Right renal pelvis (tissue), 4 donors: ENCODE measurements at places on chromosomes 2 and 18. TPM values are rescaled to one million over a fixed set of nuclear protein-coding genes. Genes with fewer than 3 reads are reported as not detected.

DNA sequence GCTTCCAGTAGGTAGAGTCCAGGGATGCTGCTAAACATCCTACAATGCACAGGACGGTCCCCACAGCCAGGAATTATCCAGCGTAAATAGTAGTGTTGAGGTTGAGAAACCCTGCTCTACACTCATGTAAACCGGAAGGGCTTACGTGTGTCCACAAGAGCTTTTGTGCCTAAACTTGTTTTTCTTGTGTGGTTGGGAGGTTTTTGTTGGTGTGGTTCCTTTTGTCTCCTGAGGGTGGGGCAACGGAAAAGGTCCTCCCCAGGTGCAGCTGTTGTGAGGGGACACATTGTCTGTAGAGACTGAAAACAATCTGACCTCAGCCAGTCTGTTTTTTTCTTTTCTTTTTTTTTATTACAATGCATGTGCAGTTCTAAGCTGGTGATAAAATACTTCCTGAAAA lies 72.7 kb upstream of the MGAT5 start:
- DNase-seq: no peak

DNA sequence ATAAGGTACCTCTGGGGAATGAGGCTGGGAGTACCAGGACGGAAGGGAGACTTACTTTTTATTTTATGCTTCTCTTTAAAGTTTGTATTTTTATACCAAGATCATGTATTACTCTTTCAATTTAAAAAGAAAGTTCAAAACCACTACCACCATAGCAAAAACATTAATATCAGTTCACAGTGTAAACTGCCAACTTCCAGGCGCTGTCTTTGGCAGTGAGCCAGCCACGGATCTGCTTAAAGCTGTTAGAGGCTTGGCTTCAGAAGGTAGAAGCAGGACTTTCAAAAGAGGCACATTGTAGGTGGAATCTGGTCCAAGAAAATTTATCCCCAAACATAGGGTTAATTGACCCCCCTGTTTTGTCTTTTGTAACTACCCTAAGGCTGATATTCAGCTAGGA lies 74.8 kb downstream of the B3GNT2 start:
- no peak for DNase-seq

- DNase-seq: no peak
Measured at GRCh38 chr2:175151791-175152190, 16.2 kb downstream of the ATF2 start.

- no peak for DNase-seq
Measured at GRCh38 chr18:79692886-79693285, 13.3 kb downstream of the CTDP1 start.

- DNase-seq: no peak
Measured at GRCh38 chr18:78875016-78875777, 104.4 kb upstream of the SALL3 start.

The UGT1A9 gene
- polyA plus RNA-seq: 8.3 TPM

DNA sequence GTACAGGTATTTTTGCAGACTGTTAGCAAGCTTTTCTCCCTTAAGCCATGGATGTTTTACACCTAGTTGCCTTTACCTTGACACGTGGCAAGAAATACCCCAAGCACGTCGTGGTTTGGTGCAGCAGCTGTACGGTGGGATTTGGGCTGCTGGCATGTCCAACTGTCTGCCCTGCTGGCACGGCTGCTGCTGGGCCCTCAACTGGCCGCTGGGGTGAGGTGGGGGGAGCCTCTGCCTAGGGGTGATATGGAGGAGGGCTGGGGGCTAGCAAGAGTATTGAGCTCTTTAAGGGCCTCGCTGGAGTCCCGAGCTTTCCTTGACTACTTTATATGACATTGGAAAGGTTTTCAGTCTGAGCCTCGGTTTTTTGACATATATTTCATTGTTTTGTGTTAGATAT lies 41.6 kb downstream of the LPIN1 start:
- no peak for DNase-seq

GRCh38 chr2:16318474-16319195 lies 347.0 kb downstream of the CYRIA start:
- no peak for DNase-seq

- DNase-seq: no peak
Measured at GRCh38 chr2:118340103-118340502, 251.8 kb downstream of the INSIG2 start.

- no peak for DNase-seq
Measured at GRCh38 chr18:75433098-75433497, 5.6 kb upstream of the SMIM21 start.

DNA sequence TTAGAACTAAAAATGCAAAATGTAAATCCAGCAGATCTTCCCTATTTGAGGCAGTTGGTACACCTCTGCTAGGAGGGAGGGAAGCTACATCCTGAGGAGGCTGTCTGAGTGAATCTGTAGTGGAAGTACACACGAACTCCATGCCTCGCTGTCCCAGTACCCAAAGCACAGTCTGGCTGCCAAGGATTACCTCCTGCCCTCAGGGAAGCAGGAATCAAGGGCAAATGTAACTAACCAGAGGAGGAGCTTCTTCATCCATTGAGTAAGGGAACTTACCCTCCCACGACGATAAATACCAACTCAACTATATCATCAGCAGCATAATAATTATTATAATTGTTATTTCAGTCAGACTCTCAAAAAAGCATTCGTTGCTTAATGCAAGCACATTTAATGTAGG lies 2.1 kb downstream of the DHRS9 start:
- no peak for DNase-seq

DNA sequence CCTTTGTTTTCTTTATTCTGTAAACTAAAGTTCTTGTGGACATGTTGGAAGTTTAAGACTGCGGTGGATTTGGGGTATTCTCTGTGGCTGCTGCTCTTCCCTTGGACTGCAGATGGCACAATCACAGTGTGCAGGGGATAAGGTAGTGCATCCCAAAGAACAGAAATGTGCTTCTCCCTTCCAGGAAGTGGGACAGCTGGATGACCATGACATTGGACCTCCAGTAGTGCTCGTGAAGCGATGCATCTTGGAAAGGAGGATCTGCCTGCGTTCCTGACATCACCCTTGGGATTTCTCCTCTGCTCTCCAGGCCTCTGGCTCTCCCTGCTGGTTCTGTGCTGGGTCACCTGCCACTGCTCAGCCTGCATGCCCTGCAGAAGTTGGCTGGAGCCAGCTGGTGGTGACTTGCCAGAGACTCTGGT lies 109.9 kb downstream of the SLC4A3 start:
- DNase-seq: peak; percentile 55

DNA sequence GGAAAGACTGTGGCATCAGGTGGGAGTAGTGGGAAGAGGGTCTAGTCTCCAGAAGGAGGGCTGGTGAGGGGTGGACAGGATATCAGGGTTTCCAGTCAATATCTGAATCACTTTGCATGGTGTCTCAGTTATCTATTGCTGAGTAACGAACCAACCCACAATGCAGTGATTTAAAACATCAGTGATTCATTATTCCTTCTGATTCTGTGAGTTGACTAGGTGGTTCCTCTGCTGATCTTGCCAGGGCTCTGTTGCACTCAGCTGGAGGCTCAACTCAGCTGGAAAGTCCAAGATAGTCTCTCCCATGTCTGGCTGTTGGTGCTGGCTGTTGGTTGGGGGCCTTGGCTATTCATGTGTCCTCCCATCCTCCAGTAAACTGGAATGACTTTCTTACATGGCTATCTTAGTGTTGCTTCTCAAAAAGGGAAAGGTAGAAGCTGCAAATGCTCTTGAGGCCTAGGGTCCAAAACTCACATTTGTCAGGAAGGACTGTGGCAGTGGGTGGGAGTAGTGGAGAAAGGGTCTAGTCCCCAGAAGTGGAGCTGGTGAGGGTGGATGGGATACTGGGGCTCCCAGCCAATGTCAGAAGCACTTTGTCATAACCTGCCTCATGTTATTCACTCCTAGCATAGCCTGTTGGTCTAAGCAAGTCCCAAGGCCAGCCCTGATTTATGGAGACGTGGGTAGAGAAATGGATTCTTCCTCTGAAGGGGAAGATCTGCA lies 13.9 kb downstream of the IL1F10 start:
- no peak for DNase-seq

The TMEM17 gene
- 7.2 TPM for polyA plus RNA-seq

The GKN2 gene
- not detected for polyA plus RNA-seq

DNA sequence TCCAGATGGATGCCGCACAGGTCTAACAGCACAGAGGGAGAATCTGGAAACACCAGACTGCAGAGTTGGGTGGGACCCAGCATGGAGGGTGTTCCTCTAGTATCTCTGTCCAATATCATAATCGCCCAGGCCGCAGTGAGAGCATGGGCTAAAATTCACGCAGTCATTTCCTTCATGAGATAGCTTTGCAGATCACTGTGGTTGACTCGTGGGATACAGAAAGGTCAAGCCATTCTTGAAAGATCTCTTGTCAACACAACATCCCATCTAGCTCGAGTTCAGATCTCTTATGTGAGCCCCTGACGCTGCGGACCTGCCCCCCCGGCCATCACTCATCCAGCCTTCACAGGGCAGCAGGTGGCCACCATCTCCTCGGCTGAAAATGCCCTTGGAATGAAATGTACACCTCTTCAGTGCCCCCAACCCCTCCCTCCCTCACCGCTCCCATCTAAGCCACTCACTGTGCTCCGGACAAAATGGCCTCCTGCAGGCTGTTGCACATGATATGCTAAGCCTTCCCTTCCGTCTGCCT lies 45.9 kb downstream of the FOSL2 start:
- DNase-seq: no peak

DNA sequence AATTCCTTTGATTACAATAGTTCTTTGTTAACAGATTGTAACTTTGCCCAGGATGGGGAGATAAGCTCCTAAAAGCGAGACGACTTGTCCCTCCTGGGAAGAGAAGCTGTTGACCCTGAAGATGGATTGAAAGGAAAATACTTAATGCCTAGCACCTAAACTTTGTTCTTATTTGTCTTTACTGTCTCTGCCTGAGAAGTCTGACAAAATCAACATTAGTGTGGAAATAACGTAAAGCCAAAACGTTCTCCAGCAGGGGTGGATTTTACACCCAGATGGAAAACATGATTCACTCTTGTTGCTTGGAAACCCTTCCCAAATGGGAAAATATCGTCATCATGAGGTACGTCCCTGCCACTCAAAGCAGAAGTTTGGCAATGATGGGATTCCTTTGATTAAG lies 450.1 kb downstream of the SLC4A3 start:
- no peak for DNase-seq

GRCh38 chr2:12674644-12675328 lies 42.0 kb upstream of the TRIB2 start:
- no peak for DNase-seq

- no peak for DNase-seq
Measured at GRCh38 chr18:47680488-47680887, 250.0 kb downstream of the SMAD2 start.

GRCh38 chr2:20065885-20066602 lies 14.6 kb upstream of the LAPTM4A start:
- DNase-seq: no peak

- no peak for DNase-seq
Measured at GRCh38 chr2:85309699-85310321, 18.0 kb downstream of the TGOLN2 start.

The IAH1 gene
- 42.8 TPM for polyA plus RNA-seq

- no peak for DNase-seq
Measured at GRCh38 chr2:113160962-113161361, 12.8 kb upstream of the PSD4 start.

GRCh38 chr2:144165599-144166250 lies 354.2 kb downstream of the ZEB2 start:
- DNase-seq: no peak

DNA sequence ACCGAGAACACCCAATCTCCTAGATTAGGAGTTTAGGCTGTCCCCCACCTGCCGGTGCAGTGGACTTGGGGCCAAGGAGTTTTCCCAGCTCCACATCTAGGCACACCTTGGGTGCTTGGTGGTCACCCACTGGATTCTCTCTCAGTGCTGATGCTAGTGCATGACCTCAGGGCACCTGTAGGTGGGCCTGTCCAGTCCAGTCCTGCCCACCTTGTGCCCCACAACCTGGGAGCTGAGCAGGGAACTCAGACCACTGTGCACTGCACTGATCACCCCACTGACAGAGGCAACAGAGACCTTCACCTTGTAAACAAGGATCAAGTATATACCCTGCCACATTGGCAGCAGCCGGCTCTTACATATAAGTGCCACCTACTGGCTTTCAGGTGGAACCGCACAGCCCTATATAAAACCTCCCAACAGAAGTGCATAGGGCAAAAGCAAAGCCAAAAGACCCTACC lies 12.7 kb upstream of the CDH19 start:
- DNase-seq: no peak

DNA sequence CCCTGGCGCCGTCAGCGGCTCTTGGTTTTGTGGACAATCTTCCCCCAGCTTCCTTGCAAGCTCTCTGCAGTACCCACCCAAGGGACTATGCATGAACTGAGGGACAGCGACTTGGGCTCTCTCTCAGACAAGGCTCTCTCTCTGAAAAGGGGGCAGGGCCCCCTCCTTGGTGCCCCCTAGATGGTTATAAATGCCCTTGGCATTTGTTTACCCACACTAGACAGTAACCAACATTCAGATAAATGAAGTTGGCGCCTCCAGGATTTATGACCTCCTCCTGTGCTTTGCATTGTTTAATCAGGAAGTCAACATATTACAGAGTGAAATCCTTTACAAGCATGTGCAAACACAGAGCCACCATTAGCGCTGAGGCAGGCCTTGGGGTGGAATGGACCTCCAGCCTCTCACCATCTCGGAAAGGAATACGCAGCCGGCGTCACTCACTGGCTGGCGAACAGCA lies 547.4 kb upstream of the ID2 start:
- no peak for DNase-seq

The RGPD8 gene
- polyA plus RNA-seq: 3.6 TPM

- no peak for DNase-seq
Measured at GRCh38 chr2:191552066-191552465, 125.9 kb upstream of the NABP1 start.

- no peak for DNase-seq
Measured at GRCh38 chr2:157592948-157593347, 35.7 kb downstream of the ACVR1C start.

DNA sequence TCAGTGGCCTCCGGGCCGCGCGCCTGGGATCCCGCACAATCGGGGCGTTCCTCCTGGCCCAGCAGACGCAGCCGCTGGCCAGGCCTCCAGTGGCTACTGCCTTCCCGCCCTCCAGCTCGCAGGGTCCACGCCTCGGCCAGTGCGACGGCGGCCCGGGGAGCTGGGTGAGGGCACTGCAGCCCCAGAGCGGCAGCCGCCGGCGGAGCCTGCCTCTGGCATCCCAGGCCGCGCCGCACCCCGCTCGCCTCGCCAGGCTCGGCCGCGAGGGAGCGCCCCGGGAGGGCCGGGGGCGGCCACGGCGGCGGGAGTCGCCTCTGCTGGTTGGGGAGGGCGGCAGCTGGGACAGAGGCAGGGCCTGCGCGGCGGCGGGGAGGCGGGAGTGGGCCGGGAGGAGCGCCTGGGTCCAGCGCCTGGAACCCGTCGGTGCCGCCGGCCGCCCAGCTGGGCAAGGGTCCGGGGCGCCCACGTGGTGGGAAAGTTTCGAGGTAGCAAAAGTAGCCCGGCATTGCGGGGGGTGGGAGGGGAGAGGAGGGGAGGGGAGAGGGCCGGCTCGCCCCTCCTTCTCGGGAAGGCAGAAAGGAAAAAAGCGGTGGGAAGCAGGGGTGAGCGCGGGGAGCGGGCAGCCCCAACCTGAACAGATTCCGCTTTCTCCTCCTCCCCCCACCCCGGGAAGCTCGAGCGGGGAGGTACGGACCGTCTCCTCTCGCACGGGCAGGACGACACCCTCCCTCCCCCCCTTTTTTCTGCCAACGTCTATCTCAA lies 1.5 kb upstream of the INHBB start:
- DNase-seq: no peak

The AFF3 gene
- polyA plus RNA-seq: 18.4 TPM

GRCh38 chr2:3491716-3492474 lies 27.4 kb downstream of the ADI1 start:
- no peak for DNase-seq

The MAP2 gene
- 28.8 TPM for polyA plus RNA-seq
